ENCODE measurements at places on chromosomes 7 and 10. TPM values are rescaled to one million over a fixed set of nuclear protein-coding genes. Genes with fewer than 3 reads are reported as not detected.

GRCh38 chr7:77327932-77328628, 88.1 kb downstream of the GSAP start:
- H3K27ac ChIP-seq = no peak overlapping the region
- no peaks in the 10 kb centered on the region for H3K4me1 ChIP-seq
- H3K36me3 ChIP-seq = no peaks in the 10 kb centered on the region
- DNase-seq = no peak
- H3K4me3 ChIP-seq = no peak overlapping the region

GRCh38 chr7:92648067-92648466, 57.9 kb upstream of the FAM133B start:
- no peaks in the 10 kb centered on the region for H3K36me3 ChIP-seq
- H3K27ac ChIP-seq = peak overlapping the region; percentile 48
- no peaks in the 10 kb centered on the region for H3K27me3 ChIP-seq
- peaks cover 55% of the 10 kb centered on the region for H3K4me1 ChIP-seq
- no peak for DNase-seq

- H3K36me3 ChIP-seq = peaks cover 9% of the 10 kb centered on the region
- no peaks in the 10 kb centered on the region for H3K4me1 ChIP-seq
- no peak overlapping the region for H3K27ac ChIP-seq
- DNase-seq = no peak
- H3K4me3 ChIP-seq = no peak overlapping the region
These were observed 76.2 kb downstream of the INPP5A start for GRCh38 chr10:132613566-132614348.

Gene GDI2
- 313 TPM for polyA plus RNA-seq
